Non-pigmented ciliary epithelial cell (primary cell): ENCODE measurements at places on chromosomes 16 and 17.

DNA sequence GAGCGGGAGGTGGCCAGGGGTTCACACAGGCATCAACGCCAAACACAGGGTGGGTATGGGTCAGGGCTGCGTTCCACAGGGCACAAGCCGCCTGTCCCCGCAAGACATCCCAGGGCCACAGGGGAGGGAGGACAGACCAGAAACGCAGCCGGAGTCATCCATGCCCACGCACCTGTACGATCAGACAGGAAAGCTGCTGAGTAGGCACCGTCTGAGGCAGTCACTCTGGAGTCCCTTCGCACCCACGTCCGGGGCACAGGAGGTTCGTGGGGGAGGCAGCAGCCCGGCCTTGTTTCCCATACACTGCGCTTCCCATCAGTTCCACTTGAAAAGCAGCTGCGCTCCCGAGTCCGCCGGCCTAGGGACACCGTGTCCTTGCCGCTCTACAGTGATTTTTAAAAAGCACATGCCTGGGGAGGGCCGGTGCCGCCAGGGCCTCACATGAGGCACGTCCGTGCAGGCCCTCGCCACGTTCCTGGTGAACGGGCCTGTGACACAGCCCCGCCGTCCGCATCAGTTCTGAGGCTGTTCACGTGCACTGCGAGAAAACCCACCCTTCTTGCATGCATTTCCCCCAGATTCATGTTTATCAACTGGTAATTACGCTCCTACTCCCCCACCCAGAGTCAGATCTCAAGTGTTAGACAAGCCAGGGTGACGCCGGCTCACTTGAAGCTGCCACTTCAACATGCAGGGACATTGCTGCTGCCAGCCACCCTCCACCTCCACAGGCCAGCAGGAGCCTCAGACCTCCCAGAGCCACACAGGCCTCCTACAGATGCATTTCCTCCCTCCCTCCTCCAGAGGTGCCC is 34.8 kb downstream of the WDR45B start:
- DNase-seq, result no peak

GRCh38 chr16:10871157-10871991 is 5.6 kb upstream of the CIITA start:
- DNase-seq, result peak; percentile 76

GRCh38 chr16:85310868-85311585 is 198.8 kb upstream of the CIBAR2 start:
- no peak for DNase-seq

DNA sequence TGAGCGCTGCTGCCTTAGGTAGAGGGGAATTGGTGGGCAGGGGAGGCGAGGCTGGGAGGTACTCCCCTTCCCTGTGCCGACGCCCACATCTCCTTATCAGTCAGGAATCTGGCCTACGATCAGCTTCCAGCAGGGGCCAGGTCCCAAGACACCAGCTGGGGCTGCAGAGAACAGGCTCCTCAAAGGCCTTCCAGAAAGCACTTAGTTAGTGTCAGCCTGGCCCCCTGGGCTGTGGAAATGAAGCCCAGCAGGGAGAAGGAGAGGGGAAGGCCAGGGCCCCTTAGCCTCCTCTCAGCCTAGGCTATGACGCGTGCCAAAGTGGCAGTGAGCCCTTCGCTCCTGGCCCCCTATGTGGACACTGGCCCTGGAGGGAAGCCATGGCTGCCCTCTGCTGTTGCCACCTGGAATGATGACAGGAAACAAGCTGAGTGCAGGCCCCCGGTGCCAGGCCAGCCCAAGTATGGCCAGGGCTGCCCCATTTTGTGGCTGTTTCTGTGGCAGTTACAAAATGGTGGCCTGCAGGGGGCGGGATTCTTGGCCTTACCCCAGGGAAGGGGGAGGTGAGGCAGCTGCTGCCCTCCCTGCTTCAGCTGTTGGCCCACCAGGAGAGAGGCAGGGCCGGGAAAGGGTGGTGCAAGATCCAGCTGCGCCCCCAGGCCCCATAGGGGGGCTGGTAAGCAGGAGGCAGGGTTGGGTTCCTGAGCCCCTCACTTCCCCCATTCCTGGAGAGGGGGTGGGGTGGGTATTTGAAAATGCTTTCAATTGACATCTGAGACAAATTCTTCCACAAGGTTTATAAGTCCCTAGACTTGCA is 11.3 kb downstream of the TBX4 start:
- no peak for DNase-seq

- DNase-seq, result no peak
Observed at GRCh38 chr16:29915590-29916247, 10.3 kb downstream of the KCTD13 start.

DNA sequence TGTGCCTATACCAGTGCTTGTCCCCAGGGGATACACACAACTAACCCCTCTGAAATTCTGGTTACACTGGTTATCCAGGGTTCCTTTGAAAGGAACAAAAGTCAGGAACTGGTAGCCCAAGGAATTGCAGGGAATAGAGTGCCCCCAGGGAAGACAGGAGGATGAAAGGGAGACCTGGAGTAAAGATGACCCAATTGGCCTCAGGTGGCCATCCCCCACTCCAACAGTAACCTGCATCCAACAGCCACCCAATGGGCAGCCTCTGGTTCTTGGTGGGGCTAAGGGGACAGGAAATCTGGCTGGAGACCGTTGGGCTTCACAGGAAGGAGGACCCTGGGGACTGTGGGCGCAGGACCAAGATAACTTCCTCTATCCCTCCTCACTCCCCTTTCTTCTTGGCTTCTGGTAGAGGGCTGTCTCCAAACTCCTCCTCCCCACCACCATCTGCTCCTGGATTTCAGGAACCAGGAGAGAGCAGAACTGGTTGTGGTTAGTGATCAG is 826 bp upstream of the MPO start:
- DNase-seq, result no peak

GRCh38 chr17:80968602-80969029 is 23.0 kb upstream of the CHMP6 start:
- no peak for DNase-seq

- no peak for DNase-seq
Observed at GRCh38 chr16:58377932-58378331, 14.3 kb upstream of the GINS3 start.

- DNase-seq, result no peak
Observed at GRCh38 chr16:590815-591200, 942 bp downstream of the RAB40C start.

DNA sequence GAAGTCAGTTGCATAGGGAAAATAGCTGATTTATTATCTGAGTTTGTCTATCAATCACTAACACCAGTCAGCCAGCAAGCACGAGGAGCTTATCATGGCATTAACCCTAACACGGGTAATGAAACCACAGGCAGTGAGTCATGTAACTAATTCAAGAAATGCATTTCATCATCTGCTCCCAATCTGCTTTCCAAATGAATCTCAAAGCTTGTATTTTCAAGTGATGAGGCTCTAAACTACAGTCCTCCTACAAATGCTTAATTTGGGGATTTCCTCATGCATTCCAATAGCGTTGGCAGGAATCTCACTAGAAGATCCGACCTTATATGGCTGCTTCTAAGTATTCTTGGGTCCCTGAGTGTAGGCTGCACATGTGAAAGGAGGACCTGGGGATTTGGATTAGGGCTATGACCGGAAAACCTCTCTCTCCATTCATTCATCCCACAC is 118.4 kb upstream of the HSBP1 start:
- DNase-seq, result peak; percentile 81

DNA sequence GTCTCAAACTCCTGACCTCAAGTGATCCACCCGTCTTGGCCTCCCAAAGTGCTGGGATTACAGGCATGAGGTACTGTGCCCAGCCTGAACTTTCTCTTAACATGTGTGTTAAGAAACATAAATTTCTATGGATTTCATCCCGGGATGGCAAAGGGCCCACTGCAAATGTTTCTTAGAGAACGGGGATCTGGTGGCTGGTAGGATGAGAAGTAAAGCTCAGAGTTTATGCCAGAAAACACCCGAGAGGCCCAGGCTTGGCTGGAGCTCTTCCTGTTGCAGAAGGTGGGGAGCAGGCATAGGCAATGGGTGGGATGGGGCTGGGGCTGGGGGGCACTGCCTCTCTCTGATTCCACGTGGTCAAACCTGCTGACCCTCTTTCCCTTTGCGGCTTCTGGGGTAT is 5.6 kb upstream of the CARHSP1 start:
- no peak for DNase-seq

DNA sequence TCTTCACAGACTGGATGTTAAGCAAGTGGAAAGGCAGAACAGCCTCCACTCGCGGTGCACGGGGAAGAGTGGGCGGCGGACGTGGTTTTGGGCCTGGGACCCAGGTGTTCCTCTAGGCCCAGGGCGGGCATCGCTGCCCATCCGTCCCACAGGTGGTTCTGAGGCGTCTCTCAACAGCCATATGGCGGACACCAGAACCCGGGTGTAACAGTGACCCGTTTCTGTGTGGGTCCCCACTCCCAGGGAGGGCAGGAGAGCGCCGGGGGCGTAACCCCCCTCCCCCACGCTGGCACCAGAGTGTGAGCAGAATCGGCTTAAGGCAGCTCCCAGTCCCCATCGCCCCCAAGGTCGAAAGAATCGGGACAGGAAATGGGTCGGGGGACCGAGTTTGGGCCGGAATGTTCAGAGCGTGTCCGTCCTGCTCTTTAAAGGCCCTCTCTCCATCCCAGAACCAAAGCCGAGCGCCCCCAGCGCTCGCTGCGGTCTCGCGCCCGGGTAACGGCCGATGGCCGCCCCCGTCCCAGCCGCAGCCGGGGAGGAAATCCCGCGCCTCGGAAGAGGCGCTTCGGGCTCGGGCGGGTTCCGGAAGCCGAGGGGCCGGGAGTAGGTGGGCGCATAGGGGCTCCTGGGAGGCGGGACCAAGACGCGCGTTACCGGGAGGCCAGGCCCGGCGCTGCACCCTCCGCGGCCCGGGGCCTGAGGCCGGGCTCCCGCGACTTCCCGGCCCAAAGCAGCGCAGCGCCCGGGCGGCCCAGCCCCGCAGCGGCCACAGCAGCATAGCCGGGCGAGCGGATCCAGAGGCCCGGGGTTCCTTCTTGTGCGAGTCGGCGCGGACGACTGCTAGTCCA is at the start of gene TK2:
Gene TK2, minus strand, starts transcription at position 839 of the 848 bp plus-strand sequence. Its CDS starts 61 bp downstream, at position 778.
- DNase-seq, result no peak

DNA sequence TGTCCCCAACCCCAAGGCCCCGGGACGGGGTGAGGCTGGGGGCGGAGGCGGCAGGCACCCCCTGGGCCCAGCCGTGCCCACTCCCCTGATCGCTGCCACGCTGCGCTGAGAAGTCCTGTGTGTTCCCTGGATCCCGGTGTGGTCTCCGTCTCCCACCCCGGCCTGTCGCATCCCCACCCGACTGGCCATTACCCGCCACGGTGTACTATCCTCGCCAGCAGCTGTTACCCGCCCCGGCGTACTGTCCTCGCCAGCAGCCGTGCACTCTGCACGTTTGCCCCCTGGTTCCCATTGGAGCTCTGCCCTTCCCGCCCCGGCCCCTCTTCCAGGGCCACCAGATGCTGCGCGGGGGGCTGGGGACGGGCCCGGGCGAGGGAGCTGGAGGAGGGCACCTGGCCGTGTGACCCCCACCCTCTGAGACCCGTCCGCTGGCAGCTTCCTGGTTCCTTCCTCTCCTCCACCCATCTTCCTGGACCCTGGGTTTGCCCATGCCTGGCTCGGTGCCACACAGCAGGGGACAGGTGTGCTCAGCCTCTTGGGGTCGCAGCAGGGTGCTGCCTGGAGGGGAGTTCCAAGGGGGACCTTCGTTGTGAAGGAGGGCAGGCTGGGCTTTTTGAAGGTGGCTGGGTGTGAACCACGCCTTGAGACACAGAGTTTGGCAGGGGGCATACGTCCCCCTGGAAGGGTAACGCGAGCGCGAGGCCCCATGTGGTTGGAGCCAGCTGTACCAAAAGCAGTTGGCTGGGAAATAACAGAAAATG is 19.7 kb downstream of the BAHCC1 start:
- no peak for DNase-seq

DNA sequence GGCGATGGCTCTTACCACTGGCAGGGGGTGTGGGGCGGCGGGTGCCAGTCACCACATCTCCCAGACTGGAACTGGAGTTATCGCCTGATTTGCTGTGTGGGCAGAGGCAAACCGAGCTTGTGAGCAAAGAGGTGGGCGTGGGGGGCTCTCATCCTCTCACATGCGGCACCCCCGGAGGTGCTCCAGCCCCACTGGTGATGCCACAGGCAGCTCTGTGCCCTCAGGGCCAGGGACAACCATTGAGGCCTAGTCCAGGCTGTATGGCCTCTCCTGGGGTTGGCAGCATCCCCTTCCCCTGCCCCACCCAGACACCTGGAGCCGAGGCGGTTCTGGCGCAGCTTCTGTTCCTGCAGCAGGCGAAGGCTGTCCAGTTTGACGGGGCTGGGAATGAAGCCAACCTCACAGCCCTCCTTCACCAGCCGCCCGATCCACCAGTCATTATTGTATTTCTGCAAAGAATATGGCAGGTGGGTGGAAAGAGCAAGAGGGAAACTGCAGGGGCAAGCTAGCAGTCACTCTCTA is 10.9 kb downstream of the CACNB1 start:
- DNase-seq, result no peak

DNA sequence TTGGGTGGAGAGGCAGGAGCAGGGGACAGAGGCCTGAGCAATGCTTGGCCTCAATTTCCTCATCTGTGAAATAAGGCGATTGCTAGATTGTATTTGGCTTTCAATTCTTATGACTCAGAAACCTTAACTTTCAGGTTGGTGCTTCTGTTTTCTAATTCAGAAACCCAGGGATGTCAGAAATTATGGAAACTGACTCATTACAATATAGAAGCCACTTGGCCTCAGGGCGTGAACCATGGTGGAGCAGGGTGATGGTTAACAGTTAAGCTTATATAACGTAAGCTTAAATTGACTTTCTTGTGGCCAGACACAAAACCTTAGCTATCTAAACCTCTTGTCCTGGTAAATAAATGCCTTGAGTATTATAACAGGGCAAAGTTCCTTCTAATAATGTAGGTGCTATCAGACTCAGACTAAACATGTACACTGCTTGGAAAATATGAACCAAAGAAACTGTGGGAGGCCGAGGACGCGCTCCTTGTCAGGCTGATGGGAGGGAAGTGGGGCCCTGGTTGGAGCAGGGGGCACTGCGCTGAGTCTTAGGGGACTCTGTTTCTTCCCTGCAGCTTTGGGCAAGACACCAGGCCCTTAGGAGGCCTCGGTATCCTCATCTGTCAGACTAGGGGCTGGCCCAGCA is 17.1 kb upstream of the SREBF1 start:
- DNase-seq, result no peak

DNA sequence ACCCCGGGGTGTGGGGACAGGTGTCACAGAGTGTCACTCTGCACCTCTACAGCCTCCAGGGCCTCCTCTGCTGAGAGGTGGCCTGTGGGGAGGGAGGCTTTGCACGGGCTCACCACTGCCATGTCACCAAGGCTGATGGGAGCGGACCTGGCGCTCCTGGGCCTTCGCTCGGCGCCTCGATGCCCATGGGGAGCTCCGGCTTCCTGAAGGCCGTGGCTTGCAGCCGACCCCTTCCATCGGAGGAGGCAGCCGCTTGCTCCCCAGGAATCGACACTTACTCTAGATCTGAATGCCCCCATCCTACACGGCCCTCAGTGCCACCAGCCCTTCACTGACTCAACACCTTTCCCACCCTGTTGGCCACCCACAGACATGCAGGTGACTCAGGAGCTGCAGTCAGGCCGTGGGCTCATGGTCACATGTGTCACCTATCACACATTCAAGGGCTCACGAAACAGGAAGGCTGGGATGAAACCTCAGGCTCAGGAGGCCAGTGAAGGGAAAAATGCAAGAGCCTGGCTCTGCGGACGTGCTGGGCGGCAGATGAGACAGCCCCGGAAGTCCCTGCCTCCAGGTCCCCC is 11.9 kb downstream of the LGALS3BP start:
- no peak for DNase-seq

- no peak for DNase-seq
Observed at GRCh38 chr17:9240659-9241370, 219.5 kb downstream of the NTN1 start.
